Body of pancreas (tissue), 4 donors: ENCODE measurements at places on chromosomes 7 and 10.
A peak's percentile ranks its signal among the peaks of the same experiment; 100 is the strongest.

GRCh38 chr7:47342296-47343060 lies 239.4 kb downstream of the TNS3 start:
- DNase-seq: no peak

DNA sequence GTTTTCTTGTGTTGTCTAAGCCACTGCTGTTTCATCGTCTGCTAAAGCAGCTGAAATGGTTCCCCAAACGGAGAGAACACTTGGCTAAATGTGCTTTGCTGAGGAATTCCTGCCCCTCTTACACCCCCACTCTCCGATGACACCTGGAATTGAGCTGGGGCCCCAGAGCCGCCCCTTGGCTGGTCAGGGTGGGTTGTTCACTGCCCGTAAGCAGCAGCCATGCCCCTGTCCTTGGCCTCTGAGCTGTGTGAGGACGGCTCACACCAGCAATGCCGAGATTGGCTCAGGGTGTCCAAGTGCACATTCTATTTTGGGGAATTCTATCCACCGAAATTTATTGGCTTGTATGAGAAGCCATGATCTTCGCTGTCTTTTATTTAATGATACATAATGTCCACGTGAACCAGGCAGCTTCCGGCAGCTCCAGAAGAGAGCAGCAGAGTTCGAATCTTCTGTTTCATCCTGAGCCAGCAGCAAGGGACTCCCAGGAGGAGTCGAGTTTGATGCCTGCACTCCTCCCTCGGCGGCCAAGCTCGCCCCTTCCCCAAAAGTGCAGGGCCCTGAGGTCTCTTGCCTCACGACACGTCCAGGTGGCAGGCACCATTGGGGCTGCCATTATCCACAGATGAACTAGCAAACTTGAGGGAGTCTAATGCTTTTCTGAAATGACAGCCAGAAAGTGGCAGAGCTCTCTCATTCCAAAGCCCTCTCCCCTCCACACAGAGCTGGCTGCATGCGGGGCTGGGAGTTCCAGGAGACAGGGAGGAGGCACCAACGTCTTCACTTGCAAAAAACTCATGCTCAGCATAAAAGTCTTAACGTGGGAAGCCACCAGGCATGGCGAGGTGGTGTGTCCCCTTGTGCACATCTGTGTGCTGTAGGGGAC lies 114.0 kb downstream of the WDR37 start:
- DNase-seq: no peak

- no peak for DNase-seq
Measured at GRCh38 chr7:132618956-132619305, 42.7 kb upstream of the PLXNA4 start.

GRCh38 chr7:86222806-86223205 lies 420.9 kb upstream of the GRM3 start:
- no peak for DNase-seq

DNA sequence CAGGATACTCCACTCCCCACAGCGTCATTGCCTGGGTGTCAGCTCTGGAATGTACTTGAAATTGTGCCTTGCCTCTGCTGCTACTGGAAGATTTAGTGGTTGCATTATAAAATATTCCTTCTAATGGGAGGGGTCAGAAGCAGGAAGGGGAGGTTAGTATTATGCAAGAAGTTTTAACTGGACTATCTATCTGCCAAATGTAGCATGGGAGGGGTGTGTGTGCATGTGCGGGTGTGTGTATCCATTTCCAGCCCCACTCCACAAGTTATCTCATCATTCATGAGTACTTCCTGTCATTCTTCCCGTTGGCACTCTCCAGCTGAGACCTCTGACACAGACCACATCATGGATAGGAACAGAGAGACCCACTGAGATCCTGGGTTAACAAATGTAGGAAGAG lies 13.4 kb downstream of the MBL2 start:
- no peak for DNase-seq

- no peak for DNase-seq
Measured at GRCh38 chr7:142714375-142714774, 34.9 kb upstream of the PRSS1 start.

GRCh38 chr10:99779335-99779734 lies 3.1 kb upstream of the ABCC2 start:
- peak; percentile 4 for DNase-seq

DNA sequence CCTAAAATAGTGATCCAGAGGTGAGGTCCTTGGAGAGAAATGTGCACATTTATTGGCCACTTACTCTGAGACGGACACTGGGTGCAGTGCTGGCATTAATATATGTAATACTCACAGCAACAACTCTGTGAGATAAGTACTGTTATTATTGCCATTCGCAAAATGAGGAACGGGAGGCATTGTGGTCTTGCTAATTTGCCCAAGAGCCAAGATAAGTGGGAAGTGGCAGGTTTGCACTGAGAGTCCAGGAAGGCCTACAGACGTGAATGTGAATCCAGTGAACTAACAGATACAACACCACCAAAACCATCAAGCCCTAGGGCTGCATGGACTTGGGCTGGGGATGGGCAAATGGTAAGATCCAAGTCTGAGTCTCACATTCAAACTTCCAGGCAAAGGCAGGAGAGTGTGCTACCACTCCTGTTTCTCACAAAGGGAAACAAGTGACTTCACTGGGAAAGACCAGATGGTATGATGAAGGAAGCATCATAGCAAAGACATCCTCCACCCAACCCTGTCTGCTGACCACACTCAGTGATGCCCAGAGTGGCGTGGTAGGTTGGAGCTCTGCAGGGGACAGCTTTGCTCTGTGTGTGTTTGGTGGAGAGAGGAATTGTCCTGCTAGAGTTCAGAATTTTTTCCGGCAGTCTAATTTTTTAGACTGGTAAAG lies 19.2 kb downstream of the TMEM273 start:
- no peak for DNase-seq

- DNase-seq: peak; percentile 12
Measured at GRCh38 chr7:156639426-156640256, 933 bp upstream of the RNF32 start.

GRCh38 chr7:3896169-3896765 lies 595.2 kb downstream of the SDK1 start:
- DNase-seq: no peak

DNA sequence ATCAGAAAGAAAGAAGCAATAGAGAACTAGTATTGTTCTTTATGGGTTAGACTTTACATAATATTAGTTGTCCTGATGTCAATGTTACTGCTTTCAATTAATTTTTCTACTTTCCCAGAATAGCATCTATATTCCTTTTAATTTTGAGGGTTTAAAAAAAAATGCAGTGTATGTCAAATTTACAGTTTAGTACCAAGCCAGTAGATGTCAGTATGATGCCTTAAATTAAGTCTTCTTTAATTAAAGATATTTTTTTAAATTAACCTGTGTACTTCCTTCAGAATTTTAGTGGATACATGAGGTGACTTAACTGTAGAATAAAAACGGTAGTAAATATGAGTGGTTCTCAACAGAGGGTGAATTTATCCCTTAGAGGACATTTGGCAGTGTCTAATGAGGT lies 35.2 kb upstream of the STOX1 start:
- no peak for DNase-seq

DNA sequence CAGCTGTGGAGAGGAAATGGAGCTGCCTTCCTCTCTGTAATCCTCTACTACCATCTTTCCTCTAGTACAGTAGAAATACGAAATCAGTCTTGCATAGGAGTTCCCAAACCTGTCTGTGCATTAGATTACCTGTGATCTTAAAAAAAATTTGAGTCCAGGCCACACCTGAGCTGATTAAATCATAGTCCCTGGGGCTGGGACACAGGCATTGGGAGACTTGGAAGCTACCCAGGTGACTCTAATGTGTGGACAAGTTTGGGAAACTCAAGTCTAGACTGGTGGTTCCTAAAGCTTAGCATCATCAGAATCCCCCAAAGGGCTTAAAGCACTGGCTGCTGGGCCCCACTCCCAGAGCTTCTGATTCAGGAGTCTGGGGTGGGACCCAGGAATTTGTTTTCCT lies 152.7 kb upstream of the GLI3 start:
- no peak for DNase-seq

DNA sequence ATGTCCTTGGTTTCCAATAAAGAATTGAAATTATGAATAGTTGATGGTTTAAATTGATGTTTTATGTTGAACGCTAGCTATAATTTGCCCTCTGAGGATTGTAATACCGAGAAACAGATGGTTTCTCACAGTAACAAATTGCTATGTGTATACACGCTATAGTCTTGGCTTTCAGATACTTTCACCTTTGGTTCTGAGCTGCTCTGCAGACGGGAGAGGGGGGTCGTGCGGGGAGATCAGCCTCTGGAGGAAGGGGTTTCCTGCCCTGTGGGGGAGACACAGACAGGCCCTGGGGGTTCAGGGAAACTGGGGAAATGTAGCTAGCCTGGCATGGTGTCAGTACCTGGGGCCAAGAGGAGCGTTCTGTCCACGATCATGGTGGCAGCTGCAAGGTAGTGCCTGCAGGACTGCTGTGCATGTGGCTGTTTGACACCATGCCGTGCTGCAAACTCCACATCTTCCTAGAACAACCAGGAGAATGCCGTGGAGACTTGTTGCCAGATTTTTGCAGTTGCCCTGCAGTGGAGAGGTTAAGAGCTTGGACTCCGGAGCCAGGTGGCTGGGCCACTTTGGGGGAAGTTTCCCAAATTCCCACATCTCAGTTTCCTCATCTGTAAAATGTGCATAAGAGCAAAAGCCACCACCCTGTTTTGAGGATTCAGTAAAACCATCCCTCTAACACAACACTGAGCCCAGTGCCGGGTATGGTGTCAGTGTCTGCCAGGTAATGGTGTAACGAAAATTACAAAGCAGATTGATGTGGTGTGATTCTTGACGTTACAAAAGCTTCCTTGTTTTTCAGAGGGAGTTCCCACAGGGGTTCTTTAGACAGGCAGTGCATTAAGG lies 167.9 kb downstream of the CUX1 start:
- no peak for DNase-seq

GRCh38 chr10:14416308-14416700 lies 85.6 kb upstream of the FRMD4A start:
- DNase-seq: no peak

GRCh38 chr10:121658111-121658510 lies 59.9 kb upstream of the FGFR2 start:
- DNase-seq: no peak

DNA sequence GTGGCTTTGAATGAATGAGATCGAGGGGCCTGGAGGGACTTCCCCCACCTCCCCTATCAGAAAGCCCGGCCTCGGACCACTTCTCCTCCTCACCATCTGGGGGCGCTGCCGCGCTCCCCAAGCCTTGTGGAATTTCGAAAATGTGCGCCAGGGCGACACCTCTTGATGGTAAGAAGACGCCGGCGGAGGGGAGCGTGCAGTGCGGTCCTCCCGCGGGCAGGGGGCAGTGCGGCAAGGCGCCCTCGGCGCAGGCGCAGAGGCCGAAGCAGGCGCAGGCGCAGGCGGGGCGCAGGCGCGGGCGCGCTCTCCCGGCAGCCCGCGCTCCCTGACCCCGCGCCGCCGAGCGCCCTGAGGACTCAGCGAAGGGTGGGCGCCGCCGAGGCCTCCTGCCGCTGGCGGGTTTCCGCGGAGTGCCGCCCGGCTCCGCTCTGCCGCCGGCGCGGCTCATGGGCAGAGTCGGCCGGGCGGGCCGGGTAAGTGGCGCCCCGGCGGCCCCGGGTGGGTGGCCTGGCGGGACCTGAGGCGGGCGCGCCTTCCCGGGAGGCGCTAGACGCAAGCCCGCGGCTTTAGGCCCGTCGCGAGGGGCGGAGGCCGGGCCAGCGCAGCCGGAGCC lies at the start of gene RBM17:
RBM17 (plus strand) TSS at position 314 of the 613 bp plus-strand sequence. CDS start 8,032 bp downstream, outside the sequence.
- DNase-seq: peak; percentile 94

DNA sequence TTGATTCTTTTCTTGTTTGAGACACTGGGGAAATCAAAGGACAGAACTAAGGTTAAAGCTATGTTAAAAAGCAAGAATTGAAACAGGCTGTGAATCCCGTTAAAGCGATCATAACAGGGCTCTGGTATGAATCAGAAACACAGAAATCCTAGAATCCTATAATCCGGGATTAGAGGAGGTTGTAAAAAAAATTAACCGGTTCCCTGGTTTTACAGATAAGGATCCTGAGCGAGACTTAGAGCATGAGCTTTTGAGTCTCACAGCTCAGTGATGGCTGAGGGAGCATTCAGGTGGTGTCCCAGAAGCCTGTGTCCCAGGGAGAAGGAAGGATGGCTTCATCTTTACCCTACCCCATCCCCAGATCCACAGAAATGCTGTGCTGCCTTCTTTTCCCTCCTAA lies 461.3 kb downstream of the PAXIP1 start:
- no peak for DNase-seq

GRCh38 chr10:90111671-90112070 lies 410.3 kb downstream of the KIF20B start:
- DNase-seq: no peak

DNA sequence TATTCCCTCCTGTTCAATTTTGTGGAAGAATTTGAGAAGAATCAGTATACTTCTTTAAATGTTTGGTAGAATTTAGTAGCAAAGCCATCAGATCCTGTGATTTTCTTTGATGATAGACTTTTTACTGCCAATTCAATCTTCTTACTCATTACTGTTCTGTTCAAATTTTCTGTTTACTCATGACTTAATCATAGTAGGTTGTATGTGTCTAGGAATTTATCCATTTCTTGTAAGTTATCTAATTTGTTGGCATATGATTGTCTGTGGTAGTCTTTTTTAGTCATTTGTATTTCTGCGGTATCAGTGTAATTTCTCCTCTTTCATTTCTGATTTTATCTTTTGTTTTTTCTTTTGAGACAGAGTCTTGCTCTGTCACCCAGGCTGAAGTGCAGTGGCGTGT lies 87.4 kb downstream of the CCDC3 start:
- no peak for DNase-seq

DNA sequence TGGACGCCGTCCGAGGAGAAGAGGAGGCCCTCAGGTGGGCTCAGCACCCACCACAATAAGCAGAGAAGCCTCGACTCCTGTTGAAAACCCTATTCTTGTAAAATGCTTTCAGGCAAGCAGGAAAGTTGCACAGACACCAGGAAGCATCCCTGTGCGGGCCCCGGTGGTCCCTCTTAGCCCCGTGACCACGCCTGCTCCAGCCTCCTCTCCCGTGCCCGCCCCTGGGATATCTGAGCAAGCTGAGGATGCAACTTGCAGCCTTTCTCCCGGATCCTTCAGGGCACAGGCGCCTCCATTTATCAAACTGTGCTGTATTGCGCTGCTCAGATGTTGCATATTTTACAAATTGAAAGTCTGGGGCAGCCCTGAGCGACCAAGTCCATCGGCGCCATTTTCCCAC lies 72.7 kb downstream of the CFAP46 start:
- no peak for DNase-seq

- peak; percentile 16 for DNase-seq
Measured at GRCh38 chr7:148110097-148110868, 480.3 kb upstream of the C7orf33 start.
